Naive B cell (primary cell): ENCODE measurements at places on chromosomes 16 and 17.

DNA sequence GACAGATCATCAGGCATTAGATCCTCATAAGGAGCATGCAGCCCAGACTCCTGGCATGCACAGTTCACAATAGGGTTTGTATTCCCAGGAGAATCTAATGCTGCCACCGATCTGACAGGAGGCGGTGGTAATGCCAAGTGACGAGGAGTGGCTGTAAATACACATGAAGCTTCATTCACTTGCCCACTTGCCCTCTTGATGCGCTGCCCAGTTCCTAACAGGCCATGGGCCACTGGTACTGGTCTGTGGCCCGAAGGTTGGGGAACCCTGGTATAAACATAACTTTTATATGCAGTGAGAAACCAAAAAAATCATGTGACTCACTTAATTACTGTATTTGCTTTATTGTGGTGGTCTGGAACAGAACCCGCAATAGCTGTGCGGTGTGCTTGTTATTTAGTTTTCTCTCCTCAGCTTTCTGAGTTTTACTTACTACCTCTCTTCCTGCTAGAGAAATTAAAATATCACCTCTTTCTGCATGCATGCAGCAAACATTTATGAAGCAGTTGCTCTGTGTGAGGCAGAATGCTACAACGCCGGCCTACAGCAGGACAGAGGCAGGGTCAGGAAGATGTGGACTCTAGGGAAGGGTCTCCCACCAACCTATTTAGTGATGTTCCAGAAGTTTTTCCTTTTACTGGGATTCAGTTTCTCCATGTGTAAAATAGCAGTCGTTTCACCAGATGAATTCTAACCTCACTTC, 151.3 kb downstream of the MAF start:
- no peak for DNase-seq

DNA sequence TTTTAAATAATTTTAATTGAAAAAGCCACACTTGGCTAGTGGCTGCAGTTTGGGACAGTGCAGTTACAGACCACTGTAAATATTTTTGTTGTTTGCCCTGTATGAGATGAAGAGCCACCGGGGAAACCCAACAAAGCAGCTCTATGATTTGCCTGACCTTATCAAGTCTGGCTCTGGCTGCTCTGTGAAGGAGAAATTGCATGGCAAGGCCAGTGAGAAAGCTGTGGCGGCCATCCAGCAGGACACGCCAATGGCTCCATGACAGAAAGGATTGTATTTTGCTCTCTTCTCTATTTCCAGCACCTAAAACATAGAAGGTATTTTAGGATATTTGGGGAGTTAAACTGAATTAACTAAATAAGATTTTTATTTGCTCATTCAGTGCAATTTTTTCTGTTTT, 330.0 kb upstream of the DYNLRB2 start:
- DNase-seq: no peak

- DNase-seq: no peak
Observed at GRCh38 chr16:78161023-78161729, 61.7 kb downstream of the WWOX start.

GRCh38 chr16:15051387-15051951, 4.4 kb downstream of the NTAN1 start:
- no peak for DNase-seq

- no peak for DNase-seq
Observed at GRCh38 chr17:65181237-65182061, 44.3 kb downstream of the RGS9 start.
